ENCODE measurements at places on chromosomes 3 and 15.

GRCh38 chr15:42705336-42705735, 31.6 kb downstream of the CDAN1 start:
- no peak for DNase-seq

DNA sequence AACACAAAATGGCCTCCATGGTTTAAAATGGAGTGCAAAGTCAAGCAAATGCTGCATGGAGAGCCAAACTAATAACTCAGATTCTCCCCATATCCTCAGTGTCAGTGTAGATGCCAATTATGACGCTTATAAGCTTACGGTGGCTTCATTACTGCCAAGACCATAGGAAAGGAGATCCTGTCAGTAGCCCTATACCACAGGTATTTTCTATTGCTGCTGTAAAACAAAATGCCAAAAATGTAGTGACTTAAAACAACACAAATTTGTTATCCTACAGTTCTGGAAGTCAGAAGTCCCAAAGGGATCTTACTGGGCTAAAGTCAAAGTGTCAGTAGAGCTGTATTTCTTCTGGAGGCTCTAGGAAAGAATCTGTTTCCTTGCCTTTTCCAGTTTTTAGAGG, 149.8 kb upstream of the GBE1 start:
- no peak for DNase-seq

DNA sequence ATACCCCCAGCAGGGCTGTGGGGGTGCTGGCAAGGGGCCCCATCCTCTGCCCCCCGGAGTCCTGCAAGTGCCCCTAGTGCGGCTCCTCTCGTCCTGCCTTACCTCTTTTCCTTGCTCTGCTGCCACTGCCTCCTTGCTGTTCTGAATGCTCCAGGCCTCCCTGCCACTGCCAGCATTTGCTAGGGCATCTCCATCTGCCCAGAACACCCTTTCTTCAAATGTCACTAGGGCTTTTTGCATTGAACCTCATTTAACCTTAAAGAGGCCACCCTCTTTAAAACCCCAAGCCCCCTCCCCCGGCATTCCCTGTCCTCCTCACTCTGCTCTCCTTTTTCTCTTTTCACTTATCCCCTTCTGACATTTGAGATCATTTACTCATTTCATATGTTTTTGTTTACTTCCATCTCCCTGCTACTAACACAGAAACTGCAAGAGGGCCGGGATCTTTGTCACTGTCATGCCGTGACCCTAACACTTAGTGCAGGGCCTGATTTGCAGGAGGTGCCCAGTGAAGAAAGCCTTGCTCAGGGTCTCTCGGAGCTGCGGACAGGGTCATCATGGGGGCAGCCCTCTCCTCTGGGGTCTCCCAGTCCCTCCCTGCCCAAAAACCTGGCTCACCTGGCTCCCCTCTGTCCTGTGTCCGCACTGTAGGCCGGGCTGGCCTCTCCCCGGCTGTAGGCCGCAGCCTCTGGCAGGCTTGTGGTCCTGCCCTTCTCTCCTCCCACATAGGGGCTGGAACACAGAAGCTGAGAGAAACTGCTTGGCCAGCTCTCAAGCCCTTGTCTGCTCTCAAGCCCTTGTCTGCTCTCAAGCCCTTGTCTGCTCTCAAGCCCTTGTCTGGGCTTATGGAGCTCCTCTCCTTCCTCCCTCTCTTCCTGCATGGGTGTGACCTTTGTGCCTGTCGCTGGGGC, at the start of gene ACOX2:
ACOX2 (minus strand) TSS at position 690 of the 911 bp plus-strand sequence. CDS start 2,084 bp downstream, outside the sequence.
- DNase-seq: no peak

DNA sequence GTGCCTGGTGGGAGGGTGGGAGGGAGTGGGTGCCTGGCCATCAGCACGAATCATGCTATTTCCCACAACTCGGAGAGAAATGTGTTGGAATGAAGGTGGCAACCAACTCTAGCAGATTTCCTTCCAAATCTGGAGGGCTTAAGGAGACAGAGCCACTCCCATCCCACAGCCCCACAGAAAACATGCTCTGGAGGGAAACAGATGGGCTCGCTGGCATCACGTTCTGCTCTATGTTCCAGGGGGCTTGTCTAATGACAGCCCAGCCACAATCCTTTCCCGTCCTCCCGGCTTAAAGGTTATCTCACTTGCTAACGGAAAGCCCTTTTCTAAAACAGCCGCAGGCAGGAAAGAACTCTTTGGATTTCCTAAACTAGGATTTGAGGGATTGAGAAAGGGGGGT, 65.3 kb downstream of the ADAMTS17 start:
- DNase-seq: no peak

- DNase-seq: no peak
These were observed 24.2 kb downstream of the PFKFB4 start for GRCh38 chr3:48532271-48532976.

DNA sequence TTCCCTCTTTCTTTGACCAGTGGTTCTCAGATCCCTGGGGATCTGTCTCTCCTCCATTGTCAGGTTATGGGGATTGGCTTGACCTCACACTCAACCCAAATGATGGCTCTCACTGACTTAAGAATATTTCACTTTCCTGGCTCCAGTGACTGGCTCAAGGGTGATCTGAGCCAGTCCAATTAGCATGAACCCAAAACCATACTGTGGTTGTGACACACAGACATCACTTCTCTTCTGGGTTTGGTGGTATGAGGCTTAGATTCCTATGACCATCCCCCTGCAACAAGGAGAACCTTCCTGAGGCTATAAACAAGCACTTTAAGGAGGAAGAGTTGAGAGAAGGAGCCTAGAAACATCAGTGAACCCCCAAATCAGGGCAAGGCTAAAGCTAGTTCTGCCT, 85.8 kb downstream of the KCNAB1 start:
- no peak for DNase-seq

DNA sequence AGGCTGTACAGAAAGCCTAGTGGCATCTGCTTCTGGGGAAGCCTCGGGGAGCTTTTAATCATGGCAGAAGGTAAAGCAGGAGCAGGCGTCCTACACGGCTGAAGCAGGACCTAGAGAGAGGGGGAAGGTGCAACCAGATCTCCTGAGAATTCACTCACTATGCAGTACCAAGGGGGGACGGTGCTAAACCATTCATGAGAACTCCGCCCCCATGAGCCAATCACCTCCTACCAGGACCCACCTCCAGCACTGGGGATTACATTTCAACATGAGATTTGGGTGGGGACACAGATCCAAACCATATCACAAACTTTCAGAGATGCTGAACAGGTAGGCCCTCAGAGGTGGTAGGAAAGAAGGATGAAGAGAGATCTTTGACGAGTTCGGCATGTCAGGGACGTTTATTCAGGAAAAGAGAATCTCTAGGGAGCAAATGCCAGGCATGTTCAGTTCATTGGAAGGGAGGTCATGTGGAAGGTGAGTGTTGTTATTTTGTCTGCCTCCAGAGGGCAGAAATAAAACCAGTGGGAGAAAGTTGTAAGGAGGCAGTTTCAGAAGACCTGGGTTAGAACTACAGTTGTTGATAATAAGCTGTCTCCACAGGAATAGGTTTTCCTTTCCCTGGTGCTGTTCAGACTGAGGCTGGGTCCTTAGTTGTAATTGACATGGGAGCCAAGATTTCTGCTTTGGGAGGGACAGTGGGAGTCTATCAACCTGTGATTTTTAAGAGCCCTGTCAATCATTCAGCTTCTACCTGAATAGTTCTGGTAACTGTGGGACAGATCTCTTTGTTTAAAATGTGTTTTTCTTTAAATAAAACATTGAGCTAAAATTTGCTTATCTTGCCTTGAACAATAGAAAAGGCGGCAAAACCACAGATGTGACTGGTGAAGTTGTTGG, 4.3 kb upstream of the FNDC3B start:
- DNase-seq: no peak

- DNase-seq: no peak
These were observed 47.8 kb downstream of the LRRK1 start for GRCh38 chr15:100966997-100967396.

DNA sequence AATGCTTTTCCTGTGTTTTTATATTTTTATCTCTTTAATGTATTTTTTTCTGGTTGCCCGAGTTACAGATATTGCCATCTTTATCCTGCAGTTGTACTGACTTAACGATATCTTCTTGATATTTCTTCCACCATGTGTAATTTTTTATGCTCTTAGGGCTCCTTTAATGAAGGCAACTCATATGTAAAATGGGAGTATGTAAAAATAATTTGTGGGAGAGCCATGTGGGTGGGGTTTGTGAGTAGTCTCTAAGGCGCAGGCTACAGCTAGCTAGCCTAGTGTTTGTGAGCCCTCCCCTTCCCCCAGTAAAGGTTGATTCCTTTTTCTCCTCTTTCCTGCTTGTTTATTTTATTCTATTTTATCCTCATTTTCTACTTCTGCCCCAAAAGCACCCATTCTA, 38.1 kb downstream of the UBE2E1 start:
- DNase-seq: no peak

Data from activated CD4-positive, CD25-positive, alpha-beta regulatory T cell treated with anti-CD3 and anti-CD28 coated beads, Interleukin-2, amount 50 U/mL, for 72 hours (primary cell).